Stimulated activated CD8-positive, alpha-beta memory T cell treated with anti-CD3 and anti-CD28 coated beads, Interleukin-7, amount 100 ng/mL, for 1 hour (primary cell): ENCODE measurements at places on chromosomes 5 and 9.

GRCh38 chr5:150434464-150434863 is 15.1 kb downstream of the RPS14 start:
- DNase-seq, result no peak

GRCh38 chr9:132181796-132182313 is 20.0 kb downstream of the NTNG2 start:
- DNase-seq, result no peak

DNA sequence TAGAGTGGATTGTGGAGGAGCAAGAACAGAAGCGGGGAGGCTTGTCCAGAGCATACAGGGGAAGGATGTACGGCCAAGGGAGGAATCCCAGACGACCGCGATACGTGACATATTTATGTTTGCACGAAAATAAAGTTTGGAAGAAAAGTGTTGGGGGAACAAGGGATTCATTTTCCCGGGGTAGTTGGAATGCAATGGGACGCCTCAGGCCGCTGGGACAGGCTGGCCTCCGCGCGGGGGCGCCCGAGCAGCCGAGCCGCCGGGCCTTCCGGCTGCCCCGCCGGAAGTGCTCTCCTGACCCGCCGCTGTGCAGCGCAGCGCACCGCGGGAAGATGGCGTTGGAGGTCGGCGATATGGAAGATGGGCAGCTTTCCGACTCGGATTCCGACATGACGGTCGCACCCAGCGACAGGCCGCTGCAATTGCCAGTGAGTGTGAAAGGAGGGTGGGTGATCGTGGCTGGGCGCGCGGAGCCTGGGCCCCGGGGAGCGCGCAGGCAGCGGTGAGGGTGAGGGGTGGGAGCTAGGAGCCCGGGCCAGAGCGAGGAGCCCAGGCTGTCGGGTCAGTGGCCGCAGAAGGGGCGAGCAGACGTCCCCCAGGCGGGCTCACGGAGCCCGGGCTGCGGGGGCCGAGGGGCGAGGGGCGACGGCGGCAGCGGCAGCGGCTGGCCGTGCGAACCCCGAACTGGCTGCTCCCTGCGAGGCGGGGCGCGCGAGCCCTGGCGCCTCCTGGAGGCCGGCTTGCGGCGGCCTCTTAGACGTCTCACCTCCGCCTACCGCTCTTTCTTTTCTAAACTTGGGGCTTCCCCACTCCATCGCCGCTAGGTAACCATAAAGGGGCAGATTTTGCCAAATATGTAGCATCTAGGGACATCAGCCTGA is at the start of gene PHAX:
TSS of gene PHAX (plus strand) at position 317 of the 881 bp plus-strand sequence. CDS start at position 333, 16 bp downstream.
- DNase-seq, result peak; percentile 45

DNA sequence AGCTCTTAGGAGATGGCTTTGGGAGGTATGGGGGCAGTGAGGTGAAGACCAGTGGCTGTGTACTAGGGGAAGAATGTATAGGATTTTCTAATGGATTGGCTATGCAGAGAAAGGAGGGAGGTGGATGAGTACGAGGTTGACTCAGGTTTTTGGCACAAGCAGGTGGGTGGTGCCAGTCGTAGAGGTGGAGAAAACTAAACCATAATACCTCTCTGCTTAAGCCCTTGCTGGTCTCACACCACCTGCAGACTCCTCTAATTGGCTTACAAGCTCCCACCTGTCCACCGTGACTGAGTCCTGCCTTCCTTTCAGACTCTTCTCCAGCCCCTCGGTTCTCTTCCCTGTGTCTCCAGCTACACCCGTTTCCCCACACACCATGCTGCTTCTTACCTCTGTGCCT is 521.7 kb upstream of the CLINT1 start:
- DNase-seq, result no peak

GRCh38 chr5:115389799-115390382 is 93.4 kb upstream of the CCDC112 start:
- DNase-seq, result no peak

DNA sequence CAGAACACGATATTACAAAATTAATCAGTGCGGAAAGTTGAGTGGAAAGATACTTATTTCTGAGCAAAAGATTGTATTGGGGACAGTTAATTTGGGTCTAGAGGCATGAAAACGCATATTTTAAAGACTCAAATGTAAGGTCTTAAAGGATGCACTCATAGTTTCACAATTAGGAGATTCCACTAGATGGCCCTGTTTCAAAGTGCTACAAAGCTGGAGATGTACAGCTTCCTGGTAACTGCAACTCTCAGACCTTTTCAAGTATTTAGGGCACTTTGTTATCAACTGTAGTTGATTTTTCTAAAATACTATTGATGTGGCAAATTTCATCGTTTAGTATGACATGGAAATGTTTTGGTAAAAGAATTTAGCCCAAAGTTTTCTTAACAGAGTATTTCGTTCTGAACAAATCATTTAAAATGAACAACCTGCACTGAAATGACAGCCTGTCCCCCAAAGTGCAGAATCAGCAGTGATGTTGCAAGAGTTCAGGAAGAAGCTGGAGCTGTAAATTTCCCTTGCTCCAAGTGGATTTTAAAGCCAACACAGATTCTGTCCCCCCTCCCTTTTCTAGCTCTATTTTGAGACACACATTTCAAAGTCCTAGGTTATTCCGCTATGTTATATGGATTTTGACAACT is 16.2 kb upstream of the NDUFB6 start:
- no peak for DNase-seq

- DNase-seq, result no peak
These were observed 166.6 kb upstream of the S1PR3 start for GRCh38 chr9:88824711-88825110.

GRCh38 chr9:114060070-114060469 is 18.0 kb downstream of the AMBP start:
- no peak for DNase-seq

GRCh38 chr9:90061187-90061586 is 456.4 kb downstream of the GADD45G start:
- no peak for DNase-seq

- no peak for DNase-seq
These were observed 56.9 kb upstream of the RASA1 start for GRCh38 chr5:87210743-87211142.

DNA sequence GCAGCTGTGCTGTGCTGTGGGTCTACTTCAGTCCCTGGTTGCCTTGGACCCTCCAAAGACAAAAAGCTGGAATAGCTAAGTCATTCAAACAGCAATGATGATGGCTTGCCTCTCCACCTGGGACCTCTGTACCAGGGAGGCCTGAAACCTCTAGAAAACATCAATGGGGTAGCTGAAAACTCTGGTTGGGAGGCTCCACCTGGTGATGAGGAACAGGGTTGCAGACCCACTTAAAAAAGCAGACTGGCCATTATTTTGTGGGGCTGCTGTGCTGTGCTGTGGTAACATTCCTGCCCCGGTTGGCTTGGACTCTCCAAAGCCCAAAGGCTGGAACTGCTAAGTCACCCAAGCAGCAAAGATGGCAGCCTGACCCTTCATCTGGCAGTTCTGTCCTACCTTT is 839.3 kb upstream of the ARRDC3 start:
- DNase-seq, result no peak

GRCh38 chr5:172288465-172288864 is 4.9 kb upstream of the UBTD2 start:
- no peak for DNase-seq

DNA sequence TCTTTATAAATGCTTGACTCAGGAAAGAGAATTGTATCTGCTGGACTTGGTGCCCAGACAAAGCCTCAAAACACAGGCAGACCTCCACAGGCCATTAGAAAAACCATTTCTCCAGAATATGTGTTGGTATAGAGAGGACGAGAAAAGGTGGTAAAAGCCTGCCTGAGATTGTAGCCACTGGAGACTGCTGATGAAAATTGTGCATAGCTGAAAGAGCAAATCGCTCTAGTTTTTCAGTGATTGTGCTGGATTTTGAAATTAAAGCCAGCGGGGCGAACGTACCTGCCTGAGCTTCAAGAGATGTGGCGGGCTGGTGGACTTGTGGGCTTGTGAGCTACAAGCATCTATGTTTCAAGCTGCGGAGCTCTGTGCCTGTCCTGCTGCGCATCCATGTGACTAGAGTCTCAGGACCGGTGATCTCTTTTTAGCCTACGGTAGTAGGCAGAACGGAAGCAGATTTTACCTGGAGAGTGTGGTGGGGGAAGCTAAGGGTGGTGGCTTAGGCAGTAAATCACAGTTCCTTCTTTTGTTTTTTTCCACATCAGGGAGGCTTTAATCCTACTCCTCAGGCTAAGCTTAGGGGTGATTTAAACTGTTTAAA is 193.6 kb downstream of the SREK1 start:
- no peak for DNase-seq

DNA sequence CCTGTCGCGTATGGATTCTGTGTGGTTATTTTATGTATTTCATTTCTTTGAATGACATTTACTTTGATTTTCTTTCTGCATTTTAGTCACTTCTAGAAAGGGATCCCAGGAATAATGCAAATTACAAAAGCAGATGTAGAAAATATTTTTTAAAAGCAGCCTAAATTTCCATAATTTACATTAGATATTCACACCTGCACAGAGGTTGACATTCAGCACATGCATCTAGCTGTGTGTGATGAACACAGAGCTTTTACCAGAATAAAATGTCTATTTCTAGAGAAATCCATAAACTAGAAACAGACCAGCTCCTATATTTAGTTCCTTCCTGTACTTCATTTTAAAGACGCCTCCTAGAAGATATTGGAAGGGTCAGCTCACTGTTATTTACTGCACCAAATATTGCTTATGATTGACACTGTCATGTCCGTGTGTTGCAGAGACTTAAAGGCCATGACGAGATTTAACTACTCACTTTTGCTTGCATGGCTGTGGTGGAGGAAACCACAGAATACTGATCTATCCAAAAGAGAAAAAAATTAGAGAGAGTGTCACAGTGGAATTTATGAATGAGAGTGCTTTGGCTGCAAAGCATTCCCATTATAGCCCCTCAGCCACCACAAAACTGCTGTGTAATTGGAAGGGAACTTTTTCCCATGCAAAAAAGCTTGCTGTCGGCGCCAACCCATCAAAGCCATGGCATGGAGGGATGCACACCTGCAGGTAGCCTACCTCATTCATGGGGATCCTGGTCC is 58.1 kb downstream of the EBF1 start:
- no peak for DNase-seq

DNA sequence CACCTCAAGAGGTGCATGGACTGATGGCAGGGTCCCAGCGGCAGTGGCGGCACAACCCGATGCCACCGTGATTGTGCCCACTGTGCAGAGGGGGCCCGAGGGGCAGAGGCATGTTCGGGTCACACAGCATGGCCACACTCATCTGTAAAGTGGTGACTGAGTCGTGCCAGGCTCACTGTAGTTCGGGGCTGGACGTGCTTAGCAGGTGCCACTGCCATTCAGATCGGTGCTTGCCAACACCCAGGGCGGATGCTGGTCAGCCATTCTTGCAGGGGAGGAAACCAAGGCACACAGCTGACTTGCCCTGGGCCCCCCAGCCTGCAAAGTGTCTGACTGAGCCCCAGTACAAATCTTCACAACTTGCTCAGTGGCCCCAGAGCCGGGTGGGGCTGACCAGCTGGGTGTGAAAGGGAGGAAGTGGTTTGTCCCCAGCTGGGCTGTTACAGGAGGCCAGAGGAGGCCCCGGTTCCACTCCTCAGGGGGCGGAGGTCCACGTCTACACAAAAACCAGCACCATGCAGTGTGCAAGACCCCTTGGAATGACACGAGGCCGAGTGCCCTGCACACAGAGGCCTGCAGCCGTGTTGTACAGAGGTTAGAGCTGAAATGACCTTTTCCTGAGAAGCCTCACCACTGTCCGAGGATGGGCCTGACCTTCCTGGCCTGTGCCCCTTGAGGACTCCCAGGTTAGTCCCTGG is 17.9 kb downstream of the FGD3 start:
- no peak for DNase-seq

DNA sequence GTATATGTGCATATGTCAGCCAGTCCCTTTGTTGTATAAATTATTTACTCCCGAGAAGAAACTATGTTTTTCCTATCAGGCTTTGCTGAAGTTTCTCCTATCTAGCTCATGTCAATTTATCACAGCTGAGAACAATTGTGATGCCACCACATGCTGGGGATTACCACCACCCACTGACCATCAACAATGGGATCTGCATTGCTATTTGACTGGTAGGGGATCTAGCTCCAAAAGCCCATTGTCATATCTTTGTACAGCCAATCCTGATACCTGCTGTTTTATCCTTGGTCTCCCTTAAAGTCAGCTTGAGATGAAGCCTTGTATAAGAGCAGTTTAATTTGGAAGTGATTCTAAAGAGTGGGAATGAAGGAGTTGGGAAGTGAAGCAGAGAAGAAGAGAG is 53.9 kb upstream of the KCNN2 start:
- no peak for DNase-seq

DNA sequence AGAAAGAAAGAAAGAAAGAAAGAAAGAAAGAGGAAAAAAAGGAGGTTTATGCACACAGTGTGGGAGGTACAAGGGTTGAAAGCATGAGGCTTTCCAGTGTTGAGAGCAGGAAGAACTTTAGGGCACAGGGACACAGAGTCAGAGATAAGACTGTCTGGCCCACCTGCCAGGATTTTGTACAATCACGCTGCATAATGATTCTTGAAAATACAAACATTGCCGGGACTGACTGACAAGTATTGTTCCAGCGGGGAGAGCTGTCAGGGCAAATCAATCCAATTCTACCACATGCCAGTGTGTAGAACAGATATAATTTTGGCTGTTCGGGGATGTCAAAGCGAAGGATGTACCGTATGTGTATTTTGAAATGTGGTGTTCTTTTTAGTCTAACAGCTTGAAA is 254.7 kb downstream of the NTRK2 start:
- no peak for DNase-seq

DNA sequence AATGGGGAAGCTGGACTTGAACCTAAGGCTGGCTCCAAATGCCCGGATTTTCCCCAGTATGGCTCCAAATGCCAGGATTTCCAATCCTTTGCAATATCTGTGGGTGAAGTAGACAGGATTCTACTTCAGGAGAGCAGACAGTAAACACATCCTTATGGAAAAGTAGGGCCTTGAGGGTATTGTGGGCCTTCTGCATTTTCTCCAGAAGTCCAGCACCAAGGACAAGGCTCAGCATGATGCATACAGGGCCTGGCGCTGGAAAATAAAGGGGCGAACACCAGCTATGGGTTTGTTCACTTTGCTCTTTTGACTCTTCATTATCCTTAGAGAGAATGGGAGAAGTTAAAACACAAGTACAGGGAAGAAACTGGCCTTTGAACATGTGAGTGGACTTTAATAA is 347.5 kb downstream of the SEMA5A start:
- DNase-seq, result no peak

DNA sequence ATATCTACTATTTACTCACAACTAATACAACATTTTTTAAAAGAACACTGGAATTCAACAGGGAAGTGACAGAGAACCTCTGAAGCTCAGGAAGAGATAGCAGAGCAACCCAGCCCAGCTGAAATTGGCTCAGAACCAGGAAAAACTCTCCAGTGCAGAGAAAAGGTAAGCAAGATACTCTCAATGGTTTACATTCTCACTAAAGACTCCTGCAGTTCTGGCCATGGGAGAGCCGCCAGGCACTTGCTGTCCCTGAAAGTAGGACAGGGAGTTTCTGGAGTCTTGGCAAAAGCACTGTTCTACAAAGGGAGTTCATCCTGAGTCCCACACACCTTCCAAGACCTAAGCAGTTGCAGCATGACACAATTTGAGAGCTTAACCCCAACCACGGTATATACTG is 330.8 kb downstream of the TRIM36 start:
- DNase-seq, result no peak

- no peak for DNase-seq
These were observed 171.7 kb downstream of the MACROH2A1 start for GRCh38 chr5:135227064-135228022.

GRCh38 chr5:91419571-91420537 is 36.7 kb upstream of the ARRDC3 start:
- DNase-seq, result peak; percentile 55
